Hippocampal formation (tissue), 2 donors: ENCODE measurements at places on chromosomes 7 and 10.

GRCh38 chr10:123464430-123465323, 201.5 kb upstream of the GPR26 start:
- no peak for DNase-seq

GRCh38 chr10:99372546-99373271, 43.6 kb downstream of the CNNM1 start:
- no peak for DNase-seq

- no peak for DNase-seq
Observed at GRCh38 chr7:123169065-123169464, 30.7 kb downstream of the SLC13A1 start.

GRCh38 chr10:133123746-133124356, 36.1 kb downstream of the ADGRA1 start:
- DNase-seq = no peak
